ENCODE measurements at places on chromosomes 5 and 9.

DNA sequence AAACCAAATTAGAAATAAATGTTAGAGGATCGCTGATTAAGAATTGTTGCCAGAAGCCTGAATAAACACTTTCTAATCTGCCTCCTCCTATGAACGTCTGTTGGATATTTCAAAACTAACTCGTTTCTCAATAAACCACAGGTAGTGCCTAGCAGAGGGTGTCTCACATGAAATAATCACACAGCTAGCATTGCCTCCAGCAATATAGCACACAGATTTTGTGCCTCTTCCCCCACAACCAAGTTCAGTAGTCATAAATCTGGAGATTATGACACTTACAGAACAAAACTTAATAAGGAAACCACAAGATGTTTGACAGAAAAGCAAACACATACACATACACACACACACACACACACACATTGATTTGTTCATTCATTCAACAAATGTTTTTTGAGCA lies 173.2 kb upstream of the CDH10 start:
- DNase-seq: no peak

- DNase-seq: no peak
Measured at GRCh38 chr5:146016764-146017484, 80.5 kb downstream of the SH3RF2 start.

DNA sequence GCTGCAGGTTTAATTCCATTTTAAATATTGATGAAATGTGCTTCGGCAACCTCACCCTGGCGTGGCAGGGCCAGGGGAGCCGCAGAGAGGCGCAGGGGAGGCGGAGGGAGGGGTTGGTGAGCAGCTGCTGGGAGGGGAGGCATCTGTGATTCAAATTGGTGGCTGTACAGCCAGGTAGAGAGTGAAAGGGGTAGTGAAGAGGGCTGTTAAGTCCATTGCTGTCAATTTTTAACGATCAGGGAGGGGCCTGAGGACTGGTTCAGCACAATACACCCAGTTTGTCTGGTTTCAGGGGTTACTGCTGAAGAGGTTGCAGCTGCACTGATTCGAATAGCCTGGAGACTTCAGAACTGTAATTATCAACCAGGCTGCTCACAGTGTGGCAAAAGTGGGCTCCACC lies 31.3 kb downstream of the LHX6 start:
- DNase-seq: no peak

DNA sequence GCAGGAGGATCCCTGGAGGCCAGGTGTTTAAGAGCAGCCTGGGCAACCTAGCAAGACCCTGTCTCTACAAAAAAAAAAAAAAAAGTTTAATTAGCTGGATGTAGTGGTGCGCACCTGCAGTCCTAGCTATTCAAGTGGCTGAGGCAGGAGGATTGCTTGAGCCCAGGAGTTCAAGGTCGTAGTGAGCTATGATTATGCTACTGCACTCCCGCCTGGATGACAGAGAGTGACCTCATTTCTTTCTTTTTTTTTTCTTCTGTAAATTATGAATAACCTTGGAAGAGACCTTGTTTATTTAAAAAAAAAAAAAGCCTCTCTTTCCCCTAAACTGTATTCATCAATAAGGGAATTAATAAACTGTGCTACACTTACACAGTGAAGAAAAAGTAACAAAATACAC lies 43.6 kb upstream of the SLC30A5 start:
- DNase-seq: no peak

GRCh38 chr9:123687246-123687751 lies 242.6 kb downstream of the DENND1A start:
- no peak for DNase-seq

DNA sequence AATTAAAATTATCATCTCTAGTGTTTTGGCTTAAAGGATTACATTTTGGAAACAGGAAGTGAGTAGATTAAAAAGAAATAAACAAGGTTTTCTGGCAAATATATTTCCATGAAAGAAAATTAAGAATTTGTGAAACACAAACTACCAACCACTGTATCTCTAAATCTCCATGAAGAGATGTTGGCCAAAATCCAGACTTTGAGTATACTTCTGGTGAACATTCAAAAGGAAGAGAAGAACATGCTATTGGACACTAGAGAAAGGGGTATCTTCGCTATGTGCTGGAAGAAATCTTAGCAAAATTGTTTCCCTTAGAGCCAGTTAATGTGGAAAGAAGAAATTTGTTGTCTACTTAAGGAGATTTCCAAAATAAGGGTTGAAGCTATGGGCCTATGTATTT lies 710.4 kb upstream of the CTNND2 start:
- DNase-seq: no peak

GRCh38 chr5:14705556-14705955 lies 41.0 kb downstream of the OTULIN start:
- no peak for DNase-seq

DNA sequence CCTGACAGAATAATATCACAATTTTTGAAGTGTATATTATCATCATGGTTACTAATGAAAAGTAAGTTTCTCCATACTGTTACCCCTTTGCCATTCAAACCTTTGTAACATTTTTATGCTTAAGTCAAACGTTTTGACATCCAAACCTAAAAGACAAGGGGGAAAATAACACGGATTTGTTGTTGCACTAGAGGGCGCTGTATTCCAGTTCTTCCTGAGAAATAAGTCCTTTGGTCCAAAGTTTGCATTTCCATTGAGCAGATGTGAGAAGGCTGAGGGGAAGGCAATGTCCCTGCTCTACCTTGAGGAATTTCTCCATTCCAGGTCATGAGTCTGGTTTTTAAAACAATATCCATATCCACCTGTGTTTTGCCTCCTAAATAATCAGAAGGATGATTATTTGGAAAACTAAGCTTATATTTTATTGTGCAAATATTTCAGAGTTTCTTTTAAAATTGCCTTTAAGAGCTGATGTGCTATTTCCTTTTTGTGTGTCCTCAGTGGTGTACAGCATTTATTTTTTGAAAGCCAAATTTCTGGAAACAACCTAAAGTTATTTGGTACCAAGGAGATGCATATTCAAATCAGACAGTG lies 9.7 kb downstream of the LECT2 start:
- peak; percentile 12 for DNase-seq

GRCh38 chr9:107215381-107215780 lies 67.7 kb upstream of the RAD23B start:
- no peak for DNase-seq

GRCh38 chr5:5351288-5351979 lies 71.0 kb upstream of the ICE1 start:
- no peak for DNase-seq

GRCh38 chr5:136309932-136310598 lies 55.3 kb downstream of the TRPC7 start:
- DNase-seq: no peak

DNA sequence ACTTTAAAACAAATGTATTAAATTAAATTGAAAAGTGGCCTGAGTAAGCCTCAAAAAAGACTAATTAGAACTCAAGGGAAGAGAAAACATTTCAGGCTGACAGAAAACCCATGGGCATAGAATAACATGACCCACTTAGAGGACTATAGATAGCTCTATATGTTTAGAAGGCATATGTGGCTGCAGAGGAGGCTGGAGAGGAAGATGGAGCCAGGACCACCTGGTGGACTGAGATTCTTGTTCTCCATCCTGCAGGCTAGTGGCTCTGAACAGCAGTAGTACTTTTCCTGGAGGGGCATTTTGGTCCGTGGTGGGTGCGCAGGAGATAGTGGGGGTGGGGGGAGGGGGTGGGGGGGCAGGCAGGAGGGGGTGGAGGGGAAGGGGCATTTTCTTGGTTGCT lies 10.3 kb upstream of the NPR2 start:
- no peak for DNase-seq

DNA sequence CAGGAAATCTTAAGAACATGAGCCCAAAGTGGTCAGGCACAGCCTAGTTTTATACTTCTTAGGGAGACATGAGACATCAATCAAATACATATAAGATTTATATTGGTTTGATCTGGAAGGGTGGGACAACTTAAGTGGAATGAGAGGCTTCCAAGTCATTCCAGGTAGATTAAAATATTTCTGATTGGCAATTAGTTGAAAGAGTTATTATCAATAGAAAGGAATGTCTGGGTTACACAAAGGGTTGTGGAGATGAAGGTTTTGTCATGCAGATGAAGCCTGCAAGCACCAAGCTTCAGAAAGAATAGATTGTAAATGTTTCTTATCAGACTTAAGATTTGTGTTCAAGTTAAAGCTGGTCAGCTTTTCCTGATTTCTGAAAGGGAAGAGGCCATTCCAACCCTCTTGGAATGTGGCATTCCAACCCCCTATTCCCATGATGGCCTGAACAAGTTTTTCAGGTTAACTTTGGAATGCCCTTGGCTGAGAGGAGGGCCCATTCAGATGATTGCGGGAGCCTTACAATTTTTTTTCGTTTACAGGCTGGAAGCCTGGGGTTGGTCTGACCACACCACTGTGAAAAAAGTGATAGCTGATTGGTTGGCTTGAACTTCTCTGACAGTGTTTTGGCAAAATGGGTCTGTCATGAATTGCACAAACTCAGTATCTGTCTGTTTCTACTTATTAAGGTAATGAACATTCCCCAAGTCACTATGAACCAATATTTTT lies 245.6 kb upstream of the RAI14 start:
- DNase-seq: no peak

DNA sequence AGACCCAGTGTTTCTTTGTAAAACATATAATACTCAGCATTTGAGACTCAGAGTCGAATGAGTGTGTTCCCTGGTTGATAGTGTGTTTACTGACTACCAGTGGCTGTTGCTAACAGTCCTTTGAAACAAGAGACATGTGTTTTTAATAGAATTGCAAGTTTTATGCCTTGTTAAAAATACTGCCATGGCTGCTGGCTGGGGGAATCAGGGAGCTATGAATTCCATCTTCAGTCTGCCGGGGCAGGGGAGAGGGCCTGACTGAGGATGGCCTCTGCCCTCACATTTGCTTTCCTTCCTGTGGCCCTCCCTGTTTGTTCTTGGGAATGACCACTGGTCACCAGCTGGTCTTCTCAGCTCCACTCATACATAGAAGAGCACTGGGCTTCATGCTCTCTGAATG lies 63.8 kb downstream of the PDZD2 start:
- no peak for DNase-seq

- DNase-seq: no peak
Measured at GRCh38 chr5:127849408-127849807, 146.2 kb downstream of the CCDC192 start.

DNA sequence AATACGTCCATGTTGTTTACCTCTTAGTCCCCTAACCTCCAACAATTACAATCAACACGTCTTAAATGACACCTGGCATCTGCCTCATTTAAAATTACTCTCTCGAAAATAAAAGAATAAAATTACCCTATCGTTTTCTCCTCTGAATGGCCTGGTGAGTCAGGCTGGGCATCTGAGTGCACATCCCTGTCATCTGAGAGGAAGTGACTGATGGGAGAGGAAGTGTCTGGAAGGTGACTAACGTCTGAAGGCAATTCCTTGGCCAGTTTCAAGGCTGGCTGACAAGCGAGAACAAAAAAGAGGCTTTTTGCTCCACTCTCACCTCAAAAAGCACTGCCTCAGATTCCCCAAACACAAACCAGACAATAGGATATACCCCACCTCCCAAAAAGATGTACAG lies 57.7 kb downstream of the MAPKAP1 start:
- DNase-seq: no peak

DNA sequence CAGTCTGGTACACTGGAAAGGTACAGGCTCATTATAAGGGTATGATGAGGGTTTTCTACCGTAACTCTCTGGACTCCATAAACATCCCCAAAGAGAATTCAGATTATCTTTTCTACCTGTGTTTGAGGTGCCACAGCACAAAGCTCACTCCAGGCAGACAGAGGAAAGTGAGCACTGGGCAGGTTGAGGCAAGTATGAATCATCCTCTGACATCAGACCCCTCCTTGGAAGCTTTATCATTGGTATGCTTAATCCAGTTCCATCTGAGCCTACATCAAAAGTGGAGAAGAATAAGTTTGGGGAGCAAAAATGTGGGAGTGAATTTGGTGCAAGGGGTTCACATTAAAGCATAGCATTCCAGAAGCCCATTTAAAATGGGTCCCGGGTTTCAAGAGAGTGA lies 21.7 kb downstream of the C9orf152 start:
- DNase-seq: no peak

GRCh38 chr5:173891308-173892116 lies 3.4 kb downstream of the CPEB4 start:
- DNase-seq: no peak

- DNase-seq: no peak
Measured at GRCh38 chr5:43769571-43770355, 166.8 kb downstream of the NNT start.

DNA sequence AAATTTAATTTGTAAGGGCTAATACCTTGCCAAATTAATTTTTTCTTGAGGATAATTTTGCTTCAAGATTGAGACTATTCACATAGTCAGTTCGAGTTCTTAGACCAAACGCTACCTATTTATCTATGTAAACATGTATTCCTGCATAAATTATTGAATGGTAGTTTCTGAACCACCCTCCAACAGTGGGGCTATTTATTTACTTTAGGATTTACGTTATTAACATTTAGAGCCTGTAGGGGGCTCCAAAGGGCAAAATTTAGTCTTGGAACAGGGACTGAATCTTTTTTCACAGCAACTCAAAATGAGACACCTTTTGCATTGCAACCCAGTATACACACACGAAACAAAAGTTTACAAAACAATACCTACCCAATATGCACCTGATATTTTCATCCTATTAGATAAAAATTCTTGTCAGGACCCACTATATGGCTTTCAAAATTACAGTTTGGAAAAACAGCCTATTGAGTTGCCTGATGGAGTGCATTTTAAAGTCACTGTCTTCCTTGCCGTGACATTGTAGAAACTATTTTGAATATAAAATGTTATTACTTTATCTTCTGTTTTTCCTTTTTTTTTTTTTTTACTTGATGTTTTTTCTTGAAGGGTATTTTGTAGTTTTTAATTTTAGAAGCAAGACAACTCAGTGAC lies 47.1 kb upstream of the POU4F3 start:
- no peak for DNase-seq

GRCh38 chr5:5178580-5178979 lies 38.5 kb downstream of the ADAMTS16 start:
- no peak for DNase-seq

GRCh38 chr5:159992566-159992965 lies 16.4 kb upstream of the TTC1 start:
- no peak for DNase-seq

GRCh38 chr5:142360607-142361120 lies 35.8 kb upstream of the SPRY4 start:
- DNase-seq: no peak

- no peak for DNase-seq
Measured at GRCh38 chr5:73186976-73187375, 14.0 kb downstream of the TMEM174 start.

GRCh38 chr9:123927625-123928532 lies 2.0 kb downstream of the DENND1A start:
- DNase-seq: no peak

- no peak for DNase-seq
Measured at GRCh38 chr9:114153761-114154599, 1.4 kb upstream of the COL27A1 start.

GRCh38 chr5:96936431-96937320 lies 796 bp downstream of the LNPEP start:
- DNase-seq: peak; percentile 66
